Panc1 (cell line): ENCODE measurements at places on chromosomes 3 and 15. TPM values are rescaled to one million over a fixed set of nuclear protein-coding genes. Genes with fewer than 3 reads are reported as not detected.

- H3K4me1 ChIP-seq = no peaks in the 10 kb centered on the region
- H3K27ac ChIP-seq = no peak overlapping the region
- H3K27me3 ChIP-seq = no peaks in the 10 kb centered on the region
- no peak overlapping the region for H3K4me3 ChIP-seq
- DNase-seq = no peak
These were observed 41.5 kb downstream of the GPD1L start for GRCh38 chr3:32147933-32148332.

ERC2 gene
- 0.33 TPM for total RNA-seq

ARPIN gene
- total RNA-seq = 6.3 TPM

DNA sequence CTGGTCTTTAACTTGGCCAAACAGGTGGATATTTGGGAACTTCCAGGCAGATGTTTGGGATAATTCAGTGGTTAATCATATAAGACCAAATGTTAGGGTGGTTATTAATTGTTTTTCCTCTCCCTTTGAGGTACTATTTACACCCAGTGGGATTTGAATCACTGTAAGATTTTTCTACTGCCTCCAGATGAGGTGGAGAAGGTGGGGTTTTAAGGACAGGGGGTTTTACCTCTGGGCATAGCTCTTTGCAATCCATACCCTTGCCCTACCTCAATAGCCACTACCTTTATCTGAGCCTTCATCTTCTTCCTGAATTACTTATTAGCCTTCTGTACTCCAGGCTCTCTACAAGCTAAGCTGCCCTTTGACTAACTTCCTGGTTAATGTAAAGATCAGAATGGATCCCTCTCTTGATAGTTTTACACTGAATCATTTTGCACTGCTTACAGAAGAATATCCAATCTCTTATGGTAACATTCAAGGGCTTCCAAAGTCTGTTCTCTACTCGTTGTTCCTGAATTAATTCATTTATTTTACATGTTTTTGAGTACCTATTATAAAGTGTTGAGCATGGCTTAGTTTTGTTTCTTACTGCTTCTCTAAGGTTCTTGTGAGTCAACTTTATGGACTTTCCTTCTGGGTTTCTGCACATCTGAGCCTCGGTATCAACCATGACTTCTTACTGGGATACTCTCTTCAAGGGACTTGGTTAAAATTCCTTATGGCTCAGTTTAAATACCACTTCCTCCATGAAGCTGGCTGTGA is 331.2 kb upstream of the TBL1XR1 start:
- peak overlapping the region; percentile 21; the same call in 1 of the 2 replicates for H3K27ac ChIP-seq
- DNase-seq = no peak
- no peaks in the 10 kb centered on the region for H3K36me3 ChIP-seq
- H3K27me3 ChIP-seq = no peaks in the 10 kb centered on the region
- no peaks in the 10 kb centered on the region for H3K4me1 ChIP-seq
